ENCODE measurements at places on chromosomes 7 and 10.

DNA sequence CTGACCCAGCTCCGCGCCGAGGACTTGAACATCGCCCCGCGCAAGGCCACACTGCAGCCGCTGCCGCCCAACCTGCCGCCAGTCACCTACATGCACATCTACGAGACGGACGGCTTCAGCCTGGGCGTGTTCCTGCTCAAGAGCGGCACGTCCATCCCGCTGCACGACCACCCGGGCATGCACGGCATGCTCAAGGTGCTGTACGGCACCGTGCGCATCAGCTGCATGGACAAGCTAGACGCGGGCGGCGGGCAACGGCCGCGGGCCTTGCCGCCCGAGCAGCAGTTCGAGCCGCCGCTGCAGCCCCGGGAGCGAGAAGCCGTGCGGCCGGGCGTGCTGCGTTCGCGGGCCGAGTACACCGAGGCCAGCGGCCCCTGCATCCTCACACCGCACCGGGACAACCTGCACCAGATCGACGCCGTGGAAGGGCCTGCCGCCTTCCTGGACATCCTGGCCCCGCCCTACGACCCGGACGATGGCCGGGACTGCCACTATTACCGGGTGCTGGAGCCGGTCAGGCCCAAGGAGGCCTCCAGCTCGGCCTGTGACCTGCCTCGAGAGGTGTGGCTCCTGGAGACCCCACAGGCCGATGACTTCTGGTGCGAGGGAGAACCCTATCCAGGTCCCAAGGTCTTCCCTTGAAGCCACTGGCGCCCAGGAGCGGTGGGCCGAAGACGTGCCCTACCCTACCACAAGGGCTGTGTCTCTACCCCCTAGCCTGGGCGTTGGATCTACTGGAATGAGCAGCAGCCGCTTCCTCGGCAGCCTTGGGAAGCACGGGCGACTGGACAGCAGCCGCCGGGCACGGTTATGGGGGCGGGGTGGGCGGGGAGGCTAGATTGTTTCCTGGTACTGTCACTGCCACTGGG, 945 bp downstream of the ADO start:
- no peak for DNase-seq

- no peak for DNase-seq
Measured at GRCh38 chr7:42151309-42151708, 85.7 kb downstream of the GLI3 start.

DNA sequence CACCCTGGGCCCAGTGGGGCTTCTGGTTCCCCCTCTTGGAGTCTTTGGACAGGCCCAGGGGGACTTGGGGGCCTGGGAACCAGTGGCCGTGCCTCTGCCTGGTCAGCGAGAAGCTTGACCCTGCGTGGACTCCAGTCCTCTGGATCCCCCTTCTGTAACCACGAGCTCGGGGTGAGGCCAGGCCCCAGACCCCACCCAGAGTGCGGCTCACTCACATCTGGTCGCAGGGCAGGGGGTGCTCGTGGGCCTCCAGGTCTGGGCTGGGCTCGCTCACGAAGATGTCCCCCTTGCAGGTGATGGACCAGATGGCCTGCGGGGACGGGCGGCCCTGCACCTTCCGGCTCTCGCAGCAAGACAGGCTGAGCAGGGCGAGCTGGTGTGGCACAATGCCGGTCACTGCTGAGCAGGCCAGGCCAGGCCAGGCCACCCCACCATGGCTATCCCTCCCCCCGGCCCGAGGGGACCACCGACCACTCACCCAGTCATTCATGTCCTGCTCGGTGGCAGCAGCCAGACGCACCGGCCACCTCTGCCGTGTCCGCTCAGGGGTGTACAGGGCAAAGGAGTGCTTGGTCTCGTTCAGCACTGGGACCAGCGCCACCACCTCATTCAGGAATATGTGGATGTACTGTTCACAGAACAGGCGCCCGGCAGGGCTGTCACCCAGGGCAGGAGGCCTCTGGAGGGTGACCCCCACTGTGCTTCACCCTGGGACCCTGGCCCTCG, 19.7 kb downstream of the BHLHA15 start:
- DNase-seq = no peak

DNA sequence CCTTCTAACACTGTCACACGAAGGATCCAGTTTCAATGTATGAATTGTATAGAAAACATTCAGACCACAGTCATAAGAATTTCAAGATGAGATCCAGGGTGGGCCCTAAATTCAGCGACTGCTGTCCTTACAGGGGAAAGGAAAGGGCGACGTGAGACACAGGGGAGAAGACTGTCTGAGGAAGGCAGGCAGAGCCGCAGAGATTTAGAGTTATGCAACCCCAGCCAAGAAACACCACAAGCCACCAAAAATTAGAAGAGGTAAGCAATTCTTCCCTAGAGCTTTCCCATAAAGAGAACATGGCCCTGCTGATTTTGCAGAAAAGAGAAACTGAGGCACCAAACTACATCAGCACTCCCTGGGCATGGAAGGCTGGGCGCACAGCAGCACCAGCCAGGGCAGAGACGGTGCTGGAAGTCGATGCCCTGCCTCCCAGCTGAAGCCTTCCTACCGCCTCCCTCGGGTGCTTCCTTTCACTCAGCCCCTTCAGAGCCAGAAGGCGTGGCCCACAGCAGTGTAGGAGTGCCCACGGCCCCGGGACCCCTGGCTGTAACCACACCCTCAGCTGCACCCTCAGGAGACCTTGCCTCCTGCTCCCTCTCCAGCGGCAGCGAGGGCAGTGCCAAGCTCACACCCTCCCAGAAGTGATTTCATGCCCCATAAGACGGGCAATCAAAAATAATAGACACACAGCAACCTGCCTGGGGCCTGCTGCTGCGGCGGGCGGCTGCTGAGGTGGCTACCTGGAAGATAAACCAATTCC, 81.0 kb upstream of the LRRC4 start:
- no peak for DNase-seq

- DNase-seq = no peak
Measured at GRCh38 chr7:38007096-38007495, 86.7 kb downstream of the EPDR1 start.

GRCh38 chr10:132434405-132435005, 37.5 kb downstream of the PWWP2B start:
- peak; percentile 72 for DNase-seq

GRCh38 chr10:102581401-102581800, 62.9 kb upstream of the TRIM8 start:
- DNase-seq = no peak

DNA sequence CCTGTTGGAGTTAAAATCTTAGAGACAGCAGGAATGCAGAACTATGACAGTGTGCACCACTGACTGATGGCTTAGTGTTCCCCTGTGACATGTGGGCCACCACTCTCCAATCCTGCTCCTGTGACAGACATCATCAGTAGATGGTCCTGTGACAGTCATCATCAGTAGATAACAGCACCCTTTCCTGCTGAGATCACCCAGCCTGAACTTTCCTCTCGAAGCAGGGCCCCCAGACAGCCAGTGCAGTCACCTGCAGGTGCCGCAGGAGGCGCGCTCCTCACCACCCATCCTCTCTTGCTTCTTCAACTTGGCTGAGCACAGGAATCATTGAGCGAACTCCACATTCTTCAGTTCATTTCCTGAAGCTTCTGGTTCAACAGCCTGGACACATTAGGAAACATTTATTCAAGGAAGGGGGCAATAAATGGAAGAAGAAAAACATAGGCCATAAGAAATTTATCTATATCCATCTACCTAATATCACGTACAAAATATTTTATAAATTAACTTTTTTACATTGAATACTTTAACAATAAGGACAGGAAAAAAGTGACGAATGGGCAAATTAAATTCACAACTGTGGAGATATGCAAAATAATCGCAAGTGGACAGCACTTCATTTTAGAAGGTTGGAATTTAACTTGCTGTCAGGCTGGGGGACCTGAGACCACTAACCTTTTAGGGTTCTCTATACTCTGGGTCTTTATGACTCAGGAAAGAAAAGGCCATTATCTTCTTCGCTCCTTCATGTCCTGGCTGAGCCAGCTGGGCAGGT, 32.0 kb upstream of the MKI67 start:
- no peak for DNase-seq

DNA sequence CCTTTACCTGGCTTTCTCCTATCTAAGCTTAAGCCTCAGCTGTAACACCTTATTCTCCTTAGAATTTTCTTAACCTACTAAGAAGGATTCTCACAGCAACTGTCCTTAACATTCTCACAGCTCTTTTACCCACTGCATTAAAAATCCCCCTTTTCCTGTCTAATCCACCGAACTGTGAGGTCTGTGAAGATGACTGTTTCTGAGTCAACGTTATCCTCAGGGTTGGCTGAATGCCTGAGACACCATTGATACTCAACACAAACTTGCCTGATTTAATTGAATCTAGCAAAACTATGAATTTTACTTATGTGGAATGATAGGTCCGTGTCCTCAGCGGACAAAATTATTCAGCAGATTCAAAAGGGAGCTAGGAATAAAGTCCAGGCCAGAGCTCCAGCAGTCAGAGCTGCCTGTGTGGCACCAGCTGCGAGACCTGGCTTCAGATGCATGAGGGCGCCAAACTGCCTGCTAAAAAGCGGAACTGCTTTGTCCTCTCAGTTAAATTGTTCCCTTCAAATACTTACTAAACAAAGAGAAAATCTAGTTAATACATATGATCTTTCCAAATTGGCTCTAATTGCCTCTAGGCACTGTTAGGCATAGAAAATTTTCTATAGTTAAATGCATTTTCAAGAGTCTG, 33.4 kb upstream of the VWDE start:
- peak; percentile 23 for DNase-seq

- DNase-seq = no peak
Measured at GRCh38 chr10:99756159-99756558, 24.1 kb downstream of the CUTC start.

DNA sequence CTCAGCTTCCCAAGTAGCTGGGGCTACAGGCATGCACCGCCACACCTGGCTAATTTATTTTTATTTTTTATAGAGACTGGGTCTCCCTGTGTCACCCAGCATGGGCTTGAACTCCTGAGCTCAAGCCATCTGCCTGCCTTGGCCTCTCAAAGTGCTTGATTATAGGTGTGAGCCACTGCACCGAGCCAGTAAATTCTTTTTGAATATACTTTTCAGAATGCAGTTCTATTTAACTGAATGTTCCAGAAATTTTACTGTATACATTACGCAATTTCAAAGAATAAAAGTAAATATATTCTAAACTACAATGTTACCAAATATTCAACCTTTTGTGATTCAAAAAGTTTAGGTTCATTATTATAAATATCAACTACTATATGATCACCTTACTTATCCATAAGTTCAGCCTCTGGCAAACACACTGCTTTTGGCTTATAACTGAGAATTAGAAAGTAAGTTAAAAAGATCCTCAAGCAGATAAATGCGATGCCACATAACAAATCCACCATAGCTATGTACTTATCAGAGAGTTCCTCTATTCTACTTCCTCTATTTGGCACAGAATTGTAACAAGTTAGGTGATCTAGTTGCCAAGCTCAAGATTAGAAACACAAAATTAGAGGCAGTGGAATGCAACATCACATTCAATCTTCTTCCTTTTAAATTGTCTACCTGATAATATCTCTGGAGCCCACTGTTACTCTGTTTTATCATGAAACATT, 118.2 kb downstream of the ANK3 start:
- peak; percentile 66 for DNase-seq

GRCh38 chr7:41834805-41835694, 132.2 kb upstream of the INHBA start:
- DNase-seq = no peak

GRCh38 chr7:99997545-99998137, 17.8 kb upstream of the ZKSCAN1 start:
- peak; percentile 38 for DNase-seq

GRCh38 chr10:76205361-76205760, 773.9 kb downstream of the LRMDA start:
- no peak for DNase-seq

DNA sequence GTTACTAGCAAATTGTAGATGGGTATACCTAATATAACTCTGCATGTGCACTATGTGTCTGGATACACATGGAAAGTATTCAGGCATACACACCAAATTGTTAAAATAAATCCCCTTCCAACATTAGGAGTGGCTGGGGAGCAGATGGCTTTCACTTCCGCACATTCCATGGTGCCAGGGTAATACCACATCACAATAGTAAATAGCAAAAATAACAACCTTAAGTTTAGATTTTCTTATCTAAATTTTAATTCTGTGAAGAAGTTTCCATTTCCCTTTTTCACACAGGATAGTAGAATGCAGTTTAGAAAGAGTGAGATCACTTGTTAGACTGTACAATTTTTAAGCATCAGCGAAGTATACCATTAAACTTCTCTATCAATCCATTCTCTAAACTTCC, 5.8 kb upstream of the ALOX5 start:
- DNase-seq = no peak

DNA sequence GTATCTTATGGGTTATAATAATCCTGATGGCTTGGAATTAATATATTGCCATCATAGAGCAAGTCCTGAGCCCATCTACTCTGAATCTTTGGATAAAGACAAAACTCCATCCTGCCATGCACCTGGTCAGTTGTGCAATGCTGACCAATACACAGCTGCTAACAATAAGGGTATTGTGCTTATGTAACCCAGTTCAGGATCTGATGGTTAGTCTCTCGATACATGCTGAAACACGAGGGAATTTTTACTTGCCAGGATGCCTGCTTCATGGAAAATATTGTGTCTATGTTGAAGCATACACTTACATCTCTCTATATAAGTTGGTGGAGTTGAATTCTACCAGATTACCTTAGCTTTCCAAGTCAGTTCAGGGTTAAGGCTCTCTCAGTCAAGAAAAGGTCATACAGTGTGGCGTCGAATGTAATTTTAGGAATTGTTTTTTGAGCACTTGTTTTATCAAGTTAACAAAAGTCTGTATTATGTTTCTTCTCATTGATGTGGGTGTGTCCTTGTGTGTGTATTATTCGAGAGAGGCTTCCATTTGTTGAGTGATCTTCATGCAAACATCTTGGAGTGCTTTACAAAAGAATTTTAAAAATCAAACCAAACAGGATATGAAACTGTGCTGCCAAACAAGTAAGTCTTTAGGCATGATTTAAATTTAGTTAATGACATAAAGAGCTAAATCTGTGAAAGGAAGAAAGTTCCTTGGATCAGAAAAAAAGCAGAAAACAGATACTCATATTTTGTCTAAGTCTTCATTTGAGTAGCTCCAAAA, 449.1 kb downstream of the SUGCT start:
- DNase-seq = no peak

DNA sequence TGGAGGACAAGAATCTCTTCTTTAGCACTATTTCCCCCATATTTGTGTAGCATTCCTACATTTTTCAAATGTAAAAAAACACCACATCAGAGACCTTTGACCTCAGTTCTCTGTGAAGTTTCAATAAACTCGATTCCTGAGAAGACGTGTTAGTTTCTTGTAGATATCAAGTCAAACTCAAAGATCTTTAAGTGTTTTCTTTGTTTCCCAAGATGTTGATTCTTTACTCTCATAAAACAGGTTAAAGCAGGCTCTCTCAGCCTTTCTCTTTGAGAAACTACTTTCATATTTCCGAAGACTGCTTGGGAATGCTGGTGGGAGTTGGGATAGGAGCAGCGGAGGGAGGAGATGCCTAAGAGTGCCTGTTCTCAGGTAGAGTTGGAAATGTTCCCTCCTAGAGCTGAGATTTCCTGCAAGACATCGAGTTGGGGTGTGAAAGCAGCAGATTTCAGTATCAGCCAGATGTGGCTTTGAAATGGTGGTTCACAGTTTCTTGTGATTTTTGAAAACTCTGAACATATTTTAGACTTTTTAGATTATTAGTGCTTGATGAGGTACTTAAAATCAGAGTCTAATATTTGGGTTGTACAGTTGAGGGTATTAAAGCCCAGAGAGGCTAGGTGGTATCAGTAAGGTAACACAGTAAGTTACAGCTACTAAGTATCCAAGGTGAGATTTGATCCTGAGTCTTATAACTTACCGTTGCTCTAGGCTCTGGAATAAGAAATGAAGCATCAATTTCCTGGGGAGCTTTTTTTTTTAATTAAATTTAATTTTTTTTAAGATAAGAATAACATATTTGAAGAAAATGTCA, 13.9 kb downstream of the ADK start:
- no peak for DNase-seq

Data from AML-193 (cell line).